ENCODE measurements at places on chromosomes 13 and 19. TPM values are rescaled to one million over a fixed set of nuclear protein-coding genes. Genes with fewer than 3 reads are reported as not detected.

The HS6ST3 gene
- total RNA-seq: 0.85 TPM

- DNase-seq: peak; percentile 86
These were observed 567 bp upstream of the SMG9 start for GRCh38 chr19:43755256-43755801.

GRCh38 chr19:46441866-46442265 is 13.1 kb upstream of the PNMA8C start:
- no peak for DNase-seq

- no peak for DNase-seq
These were observed 60.5 kb downstream of the CCNE1 start for GRCh38 chr19:29872224-29872731.

DNA sequence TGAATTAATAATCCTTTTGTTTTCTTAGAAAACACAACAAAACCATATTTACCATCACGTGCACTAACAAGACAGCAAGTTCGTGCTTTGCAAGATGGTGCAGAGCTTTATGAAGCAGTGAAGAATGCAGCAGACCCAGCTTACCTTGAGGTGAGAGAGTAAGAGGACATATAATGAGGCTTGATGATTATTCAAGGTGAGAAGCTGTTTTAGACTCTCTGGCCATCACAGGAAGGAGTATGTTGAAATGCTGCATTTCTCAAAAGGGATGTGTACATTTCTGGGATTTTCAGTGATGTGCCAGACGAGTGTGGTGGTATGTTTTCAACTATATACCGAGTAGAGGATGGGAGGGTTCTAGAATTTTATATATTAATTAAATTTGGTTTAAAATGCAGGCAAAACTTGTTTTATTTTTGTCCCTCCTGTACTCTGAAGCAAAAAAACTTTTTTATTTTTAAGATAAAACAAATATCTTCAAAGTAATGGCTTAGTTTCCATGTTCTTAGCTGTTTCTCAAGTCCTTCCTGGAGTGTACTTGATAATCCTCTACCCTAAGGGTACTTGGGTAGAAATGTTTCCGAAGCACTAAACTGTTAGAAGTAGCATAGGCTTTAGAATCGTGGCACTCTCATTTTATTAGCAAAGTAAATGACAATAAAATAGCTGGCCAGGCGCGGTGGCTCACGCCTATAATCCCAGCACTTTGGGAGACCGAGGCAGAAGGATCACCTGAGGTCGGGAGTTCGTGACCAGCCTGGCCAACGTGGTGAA is 51.1 kb downstream of the N4BP2L1 start:
- DNase-seq: no peak
